ENCODE measurements at places on chromosomes 5 and 9.
A peak's percentile ranks its signal among the peaks of the same experiment; 100 is the strongest.

DNA sequence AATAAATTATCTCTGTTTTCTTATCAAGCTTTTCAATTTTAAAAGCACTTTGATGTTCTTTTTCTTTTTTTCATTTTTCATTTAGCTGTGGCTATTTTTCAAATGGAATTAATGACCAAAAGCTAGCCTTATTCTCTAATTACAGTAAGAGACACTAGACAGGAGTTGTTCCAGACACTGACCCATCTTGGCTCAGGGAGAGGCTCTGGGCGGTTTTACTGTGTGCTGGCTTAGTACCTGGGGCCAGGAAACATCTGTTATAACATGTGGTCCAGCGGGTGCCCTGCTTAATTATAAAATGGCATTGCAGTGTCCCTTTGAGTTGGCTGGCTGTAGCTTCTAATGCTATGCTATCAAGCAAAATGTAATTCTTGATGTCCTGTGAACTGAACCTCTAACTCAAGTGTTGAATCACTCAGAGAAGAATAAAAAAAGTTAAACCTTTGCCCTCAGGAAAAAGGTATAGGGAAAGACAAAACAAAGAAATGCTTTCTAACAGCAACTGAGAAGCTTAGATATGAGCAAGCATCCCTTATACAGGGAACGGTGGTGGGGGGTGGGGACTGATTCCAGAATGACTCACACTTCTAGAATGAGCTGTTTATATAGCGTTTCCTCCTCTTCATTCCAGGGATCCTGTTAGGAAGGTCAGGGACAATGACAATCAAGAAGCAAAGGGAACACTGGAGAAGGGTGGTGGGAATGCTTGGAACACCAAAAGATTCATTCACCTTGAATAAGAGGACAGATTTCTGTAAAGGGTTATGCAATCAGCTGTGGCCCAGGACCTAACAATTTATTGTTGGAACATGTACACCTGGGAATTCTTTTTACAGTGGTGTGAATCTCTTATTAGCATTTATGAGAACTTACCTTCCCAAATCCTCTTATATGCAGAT, 58.7 kb upstream of the NFIB start:
- DNase-seq: peak; percentile 70

DNA sequence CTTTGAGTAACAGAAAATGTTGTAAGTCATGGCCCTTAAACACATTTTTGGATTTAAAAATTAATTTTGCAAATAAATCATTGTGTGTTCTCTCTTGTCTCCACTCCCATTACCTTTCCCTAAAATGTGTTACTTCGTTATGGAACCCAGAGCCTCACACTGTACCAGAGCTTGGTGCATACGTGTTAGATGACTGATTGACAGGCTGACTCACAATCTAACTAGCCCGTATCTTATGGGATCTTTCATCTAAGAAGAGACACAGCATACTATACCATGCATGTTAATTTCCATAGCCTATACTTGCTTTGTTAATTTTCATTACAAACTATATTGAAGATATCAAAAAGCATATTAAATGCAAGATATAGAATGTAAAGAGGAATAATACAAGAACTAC, 87.1 kb downstream of the SPRY4 start:
- DNase-seq: no peak

DNA sequence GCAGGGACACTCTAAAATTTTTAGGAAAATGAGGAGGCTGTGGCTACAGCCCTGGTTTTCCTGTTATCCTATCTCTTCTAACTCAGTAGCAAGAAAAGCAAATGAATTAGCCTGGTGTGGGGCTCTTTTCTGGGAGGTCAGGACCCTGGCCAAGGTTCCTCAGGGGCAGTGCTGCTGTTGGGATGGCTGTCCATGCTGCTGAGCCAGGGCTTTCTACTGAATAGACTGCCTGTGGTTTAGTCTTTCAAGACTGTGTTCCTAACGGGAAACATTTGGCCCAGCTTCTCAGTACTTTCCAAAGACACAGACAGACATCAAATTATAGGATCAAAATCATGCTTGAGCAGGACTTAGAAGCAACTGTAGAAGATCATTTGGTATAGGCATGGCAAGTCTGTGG, 18.1 kb downstream of the TNC start:
- peak; percentile 54 for DNase-seq

DNA sequence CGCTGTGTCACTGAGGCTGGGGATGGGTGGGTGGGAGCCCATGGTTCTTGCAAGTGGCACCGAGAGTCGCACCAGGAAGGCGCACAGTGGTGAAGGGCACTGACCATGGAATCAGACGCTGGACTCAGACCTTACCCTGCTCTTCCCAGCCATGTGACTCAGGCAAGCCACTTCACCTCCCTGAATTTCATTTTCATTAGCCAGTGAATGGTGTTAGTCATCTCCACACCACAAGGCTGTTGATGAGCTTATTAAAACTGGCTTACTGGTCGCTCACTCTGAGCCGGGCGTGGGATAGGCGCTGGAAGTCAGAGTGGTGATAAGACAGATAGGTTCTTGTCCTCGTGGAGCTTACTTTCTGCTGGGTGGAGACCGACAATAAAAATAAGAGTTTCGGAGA, 25.1 kb downstream of the FGF18 start:
- no peak for DNase-seq
